ENCODE measurements at places on chromosomes 4 and X.

DNA sequence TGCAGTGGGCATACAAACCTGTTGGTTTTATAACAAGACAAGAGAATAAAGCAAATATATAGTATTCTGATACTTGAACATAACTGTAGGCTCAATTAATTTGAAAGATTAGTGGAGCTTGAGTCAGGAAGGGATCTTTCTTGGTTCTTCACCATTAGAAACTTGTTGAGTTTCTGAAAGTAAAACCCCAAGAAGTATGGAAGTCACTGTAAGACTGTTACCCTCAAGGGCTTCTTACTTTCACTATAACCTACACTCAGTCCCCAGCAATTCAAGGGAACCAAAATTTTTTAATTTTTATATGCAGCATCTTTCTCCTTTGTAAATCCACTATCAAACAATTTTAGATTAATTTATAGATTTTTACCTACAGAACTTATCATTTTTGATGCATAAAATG is 2019.2 kb upstream of the ADGRL3 start:
- no peak for DNase-seq

DNA sequence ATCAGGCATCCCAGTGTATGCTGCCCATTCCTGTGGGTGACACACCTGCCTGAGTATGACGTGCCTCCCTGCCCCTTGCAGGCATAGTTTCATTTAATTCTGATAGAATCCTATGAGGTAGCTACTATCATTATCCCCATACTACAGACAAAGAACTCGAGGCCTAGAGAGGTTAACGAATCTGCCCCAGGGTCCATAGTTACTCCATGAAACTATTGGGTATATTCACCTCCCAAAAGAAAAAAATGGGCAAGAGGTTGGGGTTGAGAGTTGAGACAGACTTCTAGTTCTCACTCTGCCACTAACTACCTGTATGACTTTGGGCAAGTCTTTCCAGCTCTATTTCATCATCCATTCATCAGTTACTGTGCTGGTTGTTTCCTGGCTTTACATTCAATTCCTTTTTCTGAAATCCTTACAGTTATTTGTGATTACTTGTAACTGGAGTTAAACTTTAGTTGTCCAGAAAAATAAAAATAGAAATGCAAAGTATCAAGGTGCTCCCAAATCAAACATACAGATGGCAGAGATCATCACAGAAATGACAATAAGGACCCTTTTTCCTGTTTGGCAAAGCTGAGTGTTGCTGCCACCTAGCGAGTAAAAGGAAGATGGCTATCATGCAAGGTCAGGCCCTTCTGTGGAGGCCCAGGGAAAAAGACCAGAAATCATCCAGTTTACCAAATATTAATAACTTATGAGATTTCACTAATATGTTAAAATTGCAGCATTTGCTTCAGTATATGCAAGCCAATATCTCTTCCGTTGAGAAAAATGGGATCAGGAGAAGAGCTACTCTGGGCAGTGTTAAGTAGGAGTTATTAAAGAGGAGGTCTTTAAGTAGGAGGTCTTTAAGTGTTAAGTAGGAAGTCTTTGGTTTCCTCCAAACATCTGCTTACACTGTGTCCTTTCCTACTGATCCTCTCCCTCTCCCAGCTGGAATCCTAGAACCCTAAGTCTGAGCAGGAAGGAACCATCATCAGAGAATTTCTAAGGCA is 17.1 kb upstream of the MAP7D3 start:
- DNase-seq: peak; percentile 55

DNA sequence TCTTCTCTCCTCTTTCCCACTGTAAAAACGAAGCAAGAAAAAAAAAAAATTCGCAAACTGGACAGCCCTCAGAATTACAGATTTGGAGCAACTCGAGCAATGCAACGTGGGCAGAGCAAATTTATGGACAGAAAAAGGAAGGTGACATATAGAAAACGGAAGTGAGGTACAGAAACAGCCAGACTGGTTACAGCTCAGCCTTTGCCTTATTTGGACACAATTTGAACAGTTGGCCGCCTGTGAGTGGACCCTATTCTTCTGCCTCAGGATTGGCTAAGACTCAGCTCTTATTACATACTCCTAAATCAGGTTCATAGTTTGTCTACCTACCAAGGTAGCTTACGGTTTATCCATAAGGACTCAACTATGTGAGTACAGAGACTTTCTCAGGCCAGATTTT is 98.8 kb downstream of the SOWAHB start:
- no peak for DNase-seq

- no peak for DNase-seq
Observed at GRCh38 chr4:36582198-36582597, 300.8 kb downstream of the DTHD1 start.

DNA sequence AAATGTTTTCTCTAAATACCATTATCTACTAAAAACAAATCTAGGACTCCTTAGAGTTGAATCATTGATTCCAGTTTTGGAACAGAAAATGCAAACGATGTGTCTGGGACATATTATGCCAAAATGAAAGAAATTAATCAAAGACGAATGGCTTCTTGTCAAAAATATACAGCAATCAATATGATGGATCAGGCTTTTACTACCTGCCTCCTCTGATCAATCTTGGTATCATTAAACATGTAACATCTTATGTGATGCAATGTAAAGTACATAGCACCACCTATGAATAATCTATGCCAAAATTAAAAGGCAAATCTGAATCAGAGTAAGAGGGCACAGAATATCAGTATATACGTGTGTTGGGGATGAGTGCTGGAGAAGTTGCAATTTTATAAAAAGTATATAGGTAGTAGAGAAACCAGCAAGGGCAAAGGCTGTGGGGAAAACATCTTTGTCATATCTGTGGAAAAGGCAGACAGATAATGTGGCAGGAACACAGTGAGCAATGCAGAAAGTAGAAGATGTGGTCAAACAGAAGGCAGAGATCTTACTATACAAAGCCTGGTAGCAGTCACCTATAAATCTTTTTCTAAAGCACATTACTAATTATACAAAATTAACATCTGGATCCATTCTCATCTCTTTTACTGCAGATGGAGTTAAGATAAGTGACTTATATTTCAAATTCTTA is 152.7 kb downstream of the ANTXR2 start:
- DNase-seq: no peak

- DNase-seq: no peak
Observed at GRCh38 chr4:113447769-113448168, 313.8 kb downstream of the CAMK2D start.

GRCh38 chrX:24672701-24673190 is 21.0 kb upstream of the POLA1 start:
- DNase-seq: no peak

DNA sequence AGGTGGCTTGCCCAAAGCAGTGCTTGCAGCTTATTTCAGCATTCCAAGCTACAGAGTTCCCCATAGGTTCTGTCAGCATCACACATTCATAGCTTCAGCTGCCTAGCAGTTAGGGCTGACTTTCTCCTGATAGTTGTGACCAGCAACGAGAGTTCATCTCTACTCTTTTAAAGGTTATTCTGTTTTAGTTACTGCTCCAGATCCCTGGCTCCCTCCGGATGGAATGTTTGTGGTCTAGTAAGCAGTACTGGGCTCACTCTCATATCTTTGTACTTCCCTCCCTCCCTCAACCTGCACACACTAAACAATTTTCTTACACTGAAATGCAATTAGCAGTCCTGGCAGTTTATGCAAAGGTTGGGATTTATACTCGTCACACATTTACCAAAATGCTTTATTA is 43.9 kb downstream of the PTTG2 start:
- DNase-seq: no peak

- no peak for DNase-seq
Observed at GRCh38 chr4:40492691-40493090, 137.0 kb downstream of the RBM47 start.

DNA sequence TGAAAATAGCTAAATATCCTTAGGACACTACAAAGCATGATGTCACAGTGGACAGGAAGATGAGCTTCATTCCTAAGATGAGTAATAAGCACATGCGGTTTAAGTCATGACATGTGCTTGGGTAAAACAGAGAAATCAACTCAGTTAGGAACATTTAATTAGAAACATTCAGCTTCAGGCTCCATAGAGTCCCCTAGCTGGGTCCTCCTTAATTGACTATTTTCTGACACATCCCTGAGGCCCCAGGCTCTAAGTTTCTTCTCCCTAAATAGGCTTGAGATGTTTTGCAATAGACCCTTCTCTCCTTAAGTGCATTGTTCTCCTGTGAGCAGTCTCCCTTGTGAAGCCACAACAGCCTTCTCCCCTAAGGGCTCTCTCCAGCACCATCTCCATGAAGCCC is 70.4 kb upstream of the ANXA3 start:
- DNase-seq: no peak

DNA sequence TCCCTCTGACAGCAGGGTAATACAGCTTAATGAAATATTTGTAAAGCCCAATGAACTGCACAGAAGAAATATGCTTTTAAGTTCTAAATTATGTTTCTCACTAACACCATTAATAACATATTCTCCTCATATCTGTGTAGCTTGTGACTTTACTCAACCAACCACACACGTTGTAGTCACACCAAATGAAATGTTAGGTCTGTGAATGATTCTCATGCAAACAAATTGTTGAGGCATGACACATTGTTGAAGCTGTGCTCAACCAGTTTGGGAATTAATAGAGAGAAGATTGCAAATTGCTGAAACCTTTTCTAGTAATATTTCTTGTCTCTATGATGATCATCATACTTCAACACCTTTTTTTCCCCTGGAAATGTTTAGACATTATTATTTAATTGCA is 645.9 kb downstream of the PCDH7 start:
- no peak for DNase-seq

GRCh38 chrX:130120321-130120731 is 10.0 kb upstream of the ELF4 start:
- DNase-seq: no peak

DNA sequence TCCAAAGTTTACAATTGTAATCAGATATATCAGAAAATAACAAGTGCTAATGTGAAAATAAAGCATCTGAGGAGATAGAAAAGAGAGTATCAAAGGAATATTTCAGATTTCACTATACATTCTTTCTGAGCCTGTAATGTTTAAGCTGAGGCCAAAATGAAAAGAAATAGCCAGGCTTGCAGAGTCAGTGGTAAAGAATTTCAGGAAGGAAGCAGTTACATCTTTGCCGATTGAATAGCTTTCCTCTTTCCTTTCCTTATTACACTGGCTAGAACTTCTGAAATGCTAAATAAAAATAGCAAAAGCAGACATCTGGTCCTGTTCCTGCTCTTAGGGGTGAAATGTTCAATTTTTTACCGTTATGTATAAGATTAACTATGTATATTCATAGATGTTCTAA is 1441.6 kb upstream of the PCDH7 start:
- no peak for DNase-seq

DNA sequence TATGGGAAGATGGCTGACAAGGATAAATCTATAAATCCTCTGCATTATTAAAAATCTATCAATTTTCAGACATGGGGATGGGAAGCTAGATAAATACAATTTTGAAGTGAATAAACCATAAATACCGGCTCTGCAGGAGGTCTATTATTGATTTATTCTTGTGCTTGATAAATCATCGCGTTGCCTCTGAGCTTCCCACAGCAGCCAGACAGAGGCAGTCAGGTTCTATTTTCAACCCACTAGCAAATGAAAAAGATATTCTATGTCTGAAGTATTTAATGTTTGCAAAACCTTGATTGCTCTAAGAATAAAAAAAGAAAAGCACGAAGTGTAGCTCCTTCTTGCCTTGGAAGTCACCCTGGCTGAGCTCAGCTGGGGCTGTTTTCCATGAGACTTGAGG is 216.2 kb downstream of the DHRSX start:
- no peak for DNase-seq

DNA sequence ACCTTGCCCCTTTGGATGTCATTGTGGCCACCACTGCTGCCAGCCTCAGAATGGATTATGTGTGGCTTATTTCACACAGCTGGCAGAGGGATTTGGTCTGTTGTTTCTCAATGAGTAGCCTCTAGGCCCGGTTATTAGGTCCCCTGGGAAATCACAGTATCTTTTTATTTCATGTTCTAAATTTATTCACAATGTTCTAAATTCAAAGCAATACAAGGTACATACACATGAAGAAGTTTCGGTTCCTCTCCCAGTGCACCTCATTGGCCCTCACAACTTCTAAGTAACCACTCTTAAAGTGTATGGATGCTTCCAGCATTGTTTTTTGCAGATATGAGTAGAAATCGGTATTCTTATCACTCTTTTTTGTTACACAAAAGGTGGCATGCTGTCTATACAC is 262.7 kb downstream of the RCHY1 start:
- DNase-seq: no peak

DNA sequence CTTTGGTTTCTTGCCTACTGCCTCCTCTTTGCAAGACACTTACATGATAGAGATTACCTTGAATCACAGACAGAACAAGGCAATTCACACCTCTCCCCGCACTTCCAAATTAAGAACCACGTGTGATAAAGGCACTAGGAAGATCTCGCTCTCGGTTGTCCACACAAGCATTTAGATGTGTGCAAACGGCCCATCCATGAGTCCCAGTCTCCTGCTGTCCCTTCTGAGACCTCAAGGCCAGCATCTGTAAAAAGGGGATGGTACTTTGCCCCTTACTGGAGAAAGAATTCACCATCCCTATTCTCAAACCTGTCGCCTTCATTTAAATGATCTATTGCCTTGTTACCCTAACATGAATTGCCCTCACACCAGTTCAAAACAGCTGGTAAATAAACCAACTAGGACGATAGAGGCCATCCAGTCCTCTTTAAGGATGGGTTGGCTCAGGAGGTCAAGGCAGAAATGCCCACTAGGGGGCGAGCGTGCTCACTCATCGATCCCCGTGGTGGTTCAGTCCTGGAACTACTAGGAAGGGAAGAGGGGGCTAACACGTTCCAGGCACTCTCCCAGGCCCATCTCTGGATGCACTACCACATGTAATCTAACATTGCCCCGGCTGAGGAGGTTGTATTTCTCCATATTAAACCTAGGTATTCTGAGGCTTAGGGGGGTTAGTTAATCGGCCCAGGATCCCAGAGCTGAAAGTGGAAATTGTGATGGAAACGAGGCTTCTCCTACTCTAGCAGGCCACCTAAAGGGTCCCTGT is 95.8 kb downstream of the DHX15 start:
- peak; percentile 82 for DNase-seq

DNA sequence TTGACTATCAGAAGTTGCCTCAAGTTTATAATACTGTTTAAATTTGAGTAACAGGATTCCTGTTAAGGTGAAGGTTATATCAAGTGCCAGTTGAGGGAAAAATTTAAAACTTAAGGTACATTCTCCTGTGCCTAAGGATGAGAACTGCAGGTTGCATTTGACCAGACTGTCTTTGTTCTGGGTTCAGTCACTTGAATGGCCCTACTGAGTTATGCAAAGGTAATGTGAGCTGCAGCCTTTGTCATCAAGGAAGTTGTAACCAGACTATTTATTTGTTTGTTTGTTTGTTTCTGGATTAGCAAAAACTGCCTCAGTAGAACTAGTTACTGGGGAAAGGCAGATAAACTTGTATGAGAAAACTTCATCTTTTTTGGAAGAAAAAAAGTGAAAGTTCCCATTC is 131.9 kb downstream of the ATOH1 start:
- DNase-seq: no peak

- DNase-seq: no peak
Observed at GRCh38 chr4:15035159-15035558, 32.9 kb downstream of the CPEB2 start.

GRCh38 chr4:11467931-11468330 is 39.2 kb upstream of the HS3ST1 start:
- no peak for DNase-seq

Measured in activated T-cell treated with anti-CD3 and anti-CD28 coated beads, Interleukin-2, amount 50 U/mL, for 48 hours (primary cell).